ENCODE measurements at places on chromosomes 6 and 20.

DNA sequence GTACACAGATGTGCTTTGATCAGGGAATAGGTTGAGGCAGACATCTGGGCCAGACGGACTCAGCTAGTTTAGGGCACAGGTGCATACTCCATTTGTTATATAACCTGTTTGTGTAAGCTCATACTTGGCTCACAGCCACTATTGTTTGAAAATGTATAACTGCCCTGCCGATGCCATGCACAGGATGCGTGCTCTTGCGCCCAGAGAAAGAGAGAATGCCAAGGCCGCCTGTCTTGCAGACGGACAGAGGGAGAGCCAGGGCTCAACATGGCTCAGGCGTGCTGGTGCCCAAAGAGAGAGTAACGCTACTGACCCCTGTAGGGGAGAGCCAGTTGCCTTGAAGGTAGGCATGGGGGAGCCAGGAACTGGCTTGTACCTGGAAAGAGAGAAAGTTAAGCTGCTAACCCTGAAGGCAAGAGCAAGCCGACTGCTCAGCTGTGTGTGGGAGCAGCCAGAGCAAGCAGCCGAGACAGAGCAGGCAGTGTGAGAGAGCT, 57.7 kb downstream of the FAM229B start:
- no peak for DNase-seq

DNA sequence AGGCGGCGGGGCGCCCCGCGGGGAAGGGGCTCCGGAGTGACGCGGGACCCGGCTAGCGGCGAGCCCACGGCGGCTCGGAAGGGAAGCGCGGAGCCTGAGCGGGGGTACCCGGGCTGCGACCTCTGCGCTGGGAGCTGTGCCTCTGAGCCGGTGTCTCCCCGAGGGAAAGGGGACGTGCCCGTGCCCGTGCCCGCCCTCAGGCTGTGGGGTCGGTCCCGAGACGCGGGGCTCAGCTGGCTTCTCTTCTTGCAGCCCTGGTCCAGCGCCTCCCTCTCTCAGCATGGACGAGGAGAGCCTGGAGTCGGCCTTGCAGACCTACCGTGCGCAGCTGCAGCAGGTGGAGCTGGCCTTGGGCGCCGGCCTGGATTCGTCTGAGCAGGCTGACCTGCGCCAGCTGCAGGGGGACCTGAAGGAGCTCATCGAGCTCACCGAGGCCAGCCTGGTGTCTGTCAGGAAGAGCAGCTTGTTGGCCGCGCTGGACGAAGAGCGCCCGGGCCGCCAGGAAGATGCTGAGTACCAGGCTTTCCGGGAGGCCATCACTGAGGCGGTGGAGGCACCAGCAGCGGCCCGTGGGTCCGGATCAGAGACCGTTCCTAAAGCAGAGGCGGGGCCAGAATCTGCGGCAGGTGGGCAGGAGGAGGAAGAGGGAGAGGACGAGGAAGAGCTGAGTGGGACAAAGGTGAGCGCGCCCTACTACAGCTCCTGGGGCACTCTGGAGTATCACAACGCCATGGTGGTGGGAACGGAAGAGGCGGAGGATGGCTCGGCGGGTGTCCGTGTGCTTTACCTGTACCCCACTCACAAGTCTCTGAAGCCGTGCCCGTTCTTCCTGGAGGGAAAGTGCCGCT, 686 bp downstream of the ZGPAT start:
- no peak for DNase-seq

DNA sequence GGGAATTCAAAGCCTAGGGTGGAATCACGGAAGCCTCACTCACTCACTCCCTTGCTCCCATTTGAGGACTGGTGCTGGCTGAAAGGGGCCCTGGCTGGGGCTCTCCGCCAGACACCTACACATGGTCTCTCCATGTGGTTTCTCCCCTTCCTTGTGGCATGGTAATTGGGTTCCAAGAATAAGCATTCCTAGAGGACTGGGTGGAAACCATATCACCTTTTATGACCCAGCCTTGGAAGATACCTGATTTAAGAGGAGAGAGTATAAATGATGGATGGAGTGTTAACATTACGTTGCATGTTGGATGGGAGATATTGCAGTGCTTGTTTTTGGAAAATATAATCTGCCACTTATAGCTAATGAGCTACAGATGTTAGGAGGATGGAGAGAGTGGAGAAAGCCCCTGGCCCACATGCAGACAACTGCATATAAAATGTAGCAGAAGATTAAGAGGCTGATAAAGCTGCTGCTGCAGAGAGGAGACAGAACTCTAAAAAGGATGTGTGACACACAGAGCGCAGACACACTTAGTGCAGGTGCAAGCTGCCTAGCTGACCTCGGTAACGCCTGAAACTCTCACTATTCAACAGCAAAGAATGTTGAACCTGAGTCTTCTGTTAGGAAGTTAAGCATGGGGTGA, 23.3 kb upstream of the CDKN1A start:
- DNase-seq, result no peak

DNA sequence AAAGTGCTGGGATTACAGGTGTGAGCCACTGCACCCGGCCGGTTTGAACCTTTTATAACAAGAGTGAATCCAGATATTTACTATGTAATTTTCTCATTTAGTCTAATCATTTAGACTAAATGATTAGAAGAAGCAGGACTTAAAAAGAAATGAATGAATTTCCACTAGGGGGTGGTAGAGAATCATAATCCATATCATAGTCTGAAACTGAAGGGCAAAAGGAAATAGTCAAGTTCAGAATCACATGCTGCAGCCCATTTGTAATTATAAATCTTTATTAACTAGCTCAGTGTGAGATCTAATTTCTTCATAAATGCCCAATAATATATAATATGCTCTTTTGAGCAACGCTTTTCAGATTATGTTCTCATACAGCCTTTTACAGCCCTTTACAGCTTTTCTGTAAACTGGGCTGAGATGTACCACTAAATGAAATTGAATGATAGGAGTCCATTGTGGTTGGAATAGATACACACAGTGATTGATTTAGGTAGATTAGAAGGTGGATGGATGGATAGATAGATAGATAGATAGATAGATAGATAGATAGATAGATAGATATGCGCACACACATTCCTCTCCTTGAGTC, 31.8 kb downstream of the PSMB9 start:
- DNase-seq, result peak; percentile 82

- DNase-seq, result no peak
These were observed 140.4 kb downstream of the TINAG start for GRCh38 chr6:54448617-54449016.

GRCh38 chr6:33786736-33787135, 2.2 kb downstream of the LEMD2 start:
- DNase-seq, result no peak

GRCh38 chr6:93222071-93222851, 197.1 kb downstream of the EPHA7 start:
- no peak for DNase-seq

GRCh38 chr6:81772741-81773140, 20.3 kb upstream of the TENT5A start:
- no peak for DNase-seq

DNA sequence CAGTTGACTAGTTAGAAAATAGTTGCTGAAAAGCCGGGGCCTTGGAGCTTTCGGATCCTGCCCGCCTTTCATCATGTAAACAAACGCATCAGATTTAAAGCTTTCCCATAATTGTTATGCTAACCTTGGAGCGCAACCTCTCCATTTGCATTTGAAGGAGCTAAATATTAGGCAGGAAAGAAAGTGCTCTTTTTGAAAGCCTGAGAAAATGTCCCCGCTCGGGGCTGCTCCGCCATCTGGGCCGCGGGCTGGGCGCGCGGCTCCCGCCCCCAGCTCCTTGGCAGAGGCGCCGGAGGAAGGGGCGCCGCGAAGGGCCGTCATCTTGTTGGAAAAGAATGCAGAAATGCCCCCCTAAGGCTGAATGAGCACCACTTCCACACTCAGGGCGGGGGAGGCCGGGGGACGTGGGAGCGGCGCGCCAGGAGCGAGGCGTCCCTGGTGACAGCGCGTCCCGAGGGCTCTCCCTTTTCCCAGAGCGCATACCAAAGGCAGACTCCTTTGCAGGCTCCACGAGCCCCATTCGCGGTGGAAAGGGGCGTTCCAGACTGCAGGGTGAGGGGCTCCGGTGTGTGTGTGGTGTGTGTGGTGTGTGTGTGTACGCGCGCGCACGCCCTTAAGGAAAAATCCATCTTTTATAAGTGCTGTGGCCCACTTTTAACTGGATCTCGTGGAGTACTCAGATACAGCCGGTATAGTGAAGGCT, 145.6 kb upstream of the ID4 start:
- peak; percentile 40 for DNase-seq

- DNase-seq, result no peak
These were observed 163.8 kb downstream of the MMUT start for GRCh38 chr6:49299279-49299678.

GRCh38 chr20:18284805-18285533, 3.4 kb upstream of the ZNF133 start:
- DNase-seq, result no peak

DNA sequence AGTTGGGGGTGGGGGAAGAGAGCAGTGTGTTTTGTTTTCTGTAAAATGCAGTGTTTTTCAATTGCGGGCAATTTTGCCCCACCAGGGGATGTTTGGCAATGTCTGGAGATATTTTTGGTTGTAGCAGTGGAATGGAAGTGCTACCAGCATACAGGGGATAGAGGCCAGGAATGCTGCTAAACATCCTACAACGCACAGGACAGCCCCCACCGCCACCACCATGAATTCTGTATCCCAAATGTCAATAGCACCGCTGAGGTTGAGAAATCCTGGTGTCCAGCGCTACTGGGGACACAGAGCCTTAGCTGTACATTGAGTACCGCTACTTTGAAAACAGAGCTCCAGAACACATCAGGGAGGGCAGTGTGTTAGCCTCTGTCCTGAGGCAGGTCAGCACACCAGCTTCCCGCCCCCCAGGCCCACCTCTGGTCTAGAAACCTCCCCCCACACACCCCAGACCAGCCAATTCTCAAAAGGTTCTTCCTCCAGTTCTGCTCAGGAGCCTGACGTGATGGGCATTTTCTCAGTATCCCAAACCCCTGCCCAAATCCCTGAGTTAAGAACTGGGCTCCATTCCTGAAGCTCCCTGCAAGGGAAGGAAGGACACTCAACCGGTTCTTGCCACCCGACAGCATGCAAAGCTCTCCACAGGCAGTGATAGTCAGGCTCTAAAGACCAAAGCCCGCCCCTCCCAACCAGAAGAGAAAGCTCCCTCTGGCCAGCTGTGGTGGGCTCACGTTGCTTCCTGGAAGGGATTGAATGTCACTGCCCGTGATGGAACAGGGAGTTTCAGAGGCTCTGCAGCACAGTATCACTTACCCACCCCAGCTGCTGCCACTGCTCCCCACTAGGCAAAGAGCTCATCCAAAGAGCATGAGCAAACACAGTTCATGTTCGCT, 321.5 kb upstream of the JARID2 start:
- no peak for DNase-seq

DNA sequence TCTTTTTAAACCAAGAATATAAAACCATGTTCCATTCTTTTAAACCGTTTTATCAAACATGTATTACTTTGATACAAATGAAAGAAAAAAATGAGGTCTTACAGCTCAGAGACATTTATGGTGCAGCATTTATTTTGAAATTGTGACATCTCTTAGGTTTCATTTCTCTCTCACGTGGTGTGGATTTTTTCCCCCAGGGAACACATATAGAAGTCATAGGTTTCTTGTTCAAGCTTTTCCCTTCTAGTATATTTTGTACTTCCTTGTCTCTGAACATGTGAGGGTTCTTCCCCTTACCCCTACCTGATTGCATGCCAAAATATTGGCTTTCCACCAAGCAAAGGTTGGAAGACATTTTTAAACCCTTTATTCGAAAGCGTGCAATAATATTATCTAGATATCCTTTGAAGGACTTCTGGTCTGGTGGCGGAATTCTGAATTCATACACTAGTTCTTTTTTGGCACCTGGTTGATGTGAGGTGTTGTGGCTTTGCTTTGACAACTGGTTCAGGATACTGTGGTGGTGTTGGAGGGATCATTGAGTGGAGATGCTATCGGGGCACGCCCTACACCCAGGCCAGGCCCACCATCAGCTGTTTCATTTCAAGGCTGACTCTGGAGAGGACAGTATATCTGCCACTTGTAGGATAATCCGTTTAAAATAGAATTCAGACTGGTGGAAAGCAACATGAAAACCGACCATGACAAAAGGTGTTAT, 5.6 kb upstream of the FAM50B start:
- DNase-seq, result no peak

DNA sequence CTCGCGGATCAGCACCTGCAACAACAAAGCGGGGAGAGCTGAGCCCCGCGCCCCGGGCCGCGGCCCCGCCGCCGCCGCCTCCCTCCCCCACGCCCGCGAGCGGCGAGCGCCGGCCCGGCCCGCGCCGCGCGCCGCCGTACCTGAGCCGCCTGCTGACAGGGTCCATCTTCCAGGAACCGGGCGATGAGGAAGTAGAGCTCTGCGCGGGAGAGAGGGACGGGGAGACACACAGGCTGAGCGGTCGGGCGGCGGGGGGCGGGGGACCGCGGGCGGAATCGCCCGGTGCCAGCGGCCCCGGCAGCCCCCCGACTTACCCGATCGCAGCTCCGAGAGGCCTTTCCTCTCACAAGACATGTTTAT, 359 bp downstream of the PHIP start:
- no peak for DNase-seq

GRCh38 chr6:29925727-29926412, 16.5 kb upstream of the HLA-A start:
- no peak for DNase-seq

DNA sequence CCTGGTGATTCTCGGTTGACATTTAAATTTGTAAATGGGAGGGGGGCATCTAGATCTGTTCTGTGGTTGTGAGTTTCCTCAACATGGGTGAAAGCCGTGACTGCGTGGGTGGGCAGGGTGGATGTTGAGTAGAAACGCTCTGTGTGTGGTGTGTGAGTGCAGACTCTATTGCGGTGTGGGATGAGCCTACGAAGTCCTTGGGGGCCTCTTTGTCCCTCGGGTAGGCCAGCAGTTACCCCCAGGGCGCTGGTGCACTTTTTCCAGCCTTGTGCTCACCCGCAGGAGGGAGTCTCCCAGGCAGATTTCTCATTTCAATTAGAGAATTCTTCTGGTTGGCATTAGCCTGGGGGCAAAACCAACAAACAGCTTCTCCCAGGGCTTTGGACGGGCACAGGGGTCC, 10.6 kb downstream of the TOX2 start:
- no peak for DNase-seq

DNA sequence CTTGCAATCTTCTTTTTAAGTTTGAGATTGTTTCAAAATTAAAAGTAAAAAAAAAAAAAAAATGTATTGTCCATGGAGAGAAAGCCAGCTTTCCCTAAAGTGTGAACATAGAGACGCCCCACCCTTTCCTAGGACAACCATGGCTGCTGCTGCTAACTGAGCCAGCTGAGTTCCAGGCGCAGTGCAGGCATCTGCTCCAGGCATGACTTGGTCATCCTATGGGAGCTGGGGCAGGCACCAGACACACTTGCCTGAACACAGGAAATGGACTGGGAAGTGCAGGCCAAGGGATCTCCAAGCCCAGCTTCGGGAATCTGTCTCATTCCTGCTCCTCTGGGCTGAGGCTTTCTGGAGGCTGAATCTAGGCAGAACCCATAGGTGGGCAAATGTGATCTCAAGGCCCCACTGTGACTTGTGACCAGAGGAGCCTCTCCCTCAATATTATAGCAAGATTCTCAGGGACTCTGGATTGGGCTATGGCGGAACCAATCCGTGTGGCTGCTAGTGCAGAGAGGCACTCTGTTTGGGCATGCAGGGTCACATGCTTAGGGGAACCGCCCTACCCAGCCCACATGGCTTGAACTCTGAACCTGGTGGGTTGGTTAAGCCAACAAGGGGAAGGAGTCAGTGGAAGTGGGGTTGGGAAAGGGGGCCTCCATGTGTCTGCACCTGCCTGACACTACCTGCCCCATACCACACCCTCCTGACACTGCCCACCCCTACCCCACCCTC, 138.2 kb upstream of the CST7 start:
- DNase-seq, result no peak

GRCh38 chr6:157847846-157848245, 24.8 kb downstream of the SNX9 start:
- no peak for DNase-seq

- DNase-seq, result no peak
These were observed 180.2 kb downstream of the EPM2A start for GRCh38 chr6:145555084-145555483.

All from globus pallidus (tissue), 1 donor.